ENCODE measurements at places on chromosomes 16 and 17. TPM values are rescaled to one million over a fixed set of nuclear protein-coding genes. Genes with fewer than 3 reads are reported as not detected.

DNA sequence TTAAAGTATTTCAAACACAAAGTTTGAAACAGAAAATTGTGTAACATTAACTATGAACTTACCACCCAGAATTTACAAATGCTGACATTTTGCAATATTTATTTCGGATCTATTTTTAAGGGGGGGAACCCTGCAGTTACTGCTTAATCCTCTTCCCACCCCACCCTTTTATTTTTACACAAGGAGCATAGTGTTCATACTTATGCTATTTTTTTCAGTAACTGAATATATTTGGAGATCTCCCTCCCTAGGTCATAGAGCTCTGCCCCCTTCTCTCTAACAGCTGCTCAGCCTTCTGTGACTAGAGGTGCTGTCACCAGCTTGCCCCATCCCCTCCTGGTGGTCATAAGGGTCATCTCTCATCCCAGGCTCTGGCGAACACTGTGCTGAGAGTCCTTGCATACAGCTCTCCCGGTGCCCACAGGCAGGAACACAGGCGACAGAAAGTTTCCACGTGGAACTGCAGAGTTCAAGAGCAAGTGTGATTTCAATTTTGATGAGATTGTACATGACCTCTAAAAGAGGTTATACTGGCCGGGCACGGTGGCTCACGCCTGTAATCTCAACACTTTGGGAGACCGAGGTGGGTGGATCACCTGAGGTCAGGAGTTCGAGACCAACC is 44.2 kb downstream of the SNX20 start:
- no peak for DNase-seq

DNA sequence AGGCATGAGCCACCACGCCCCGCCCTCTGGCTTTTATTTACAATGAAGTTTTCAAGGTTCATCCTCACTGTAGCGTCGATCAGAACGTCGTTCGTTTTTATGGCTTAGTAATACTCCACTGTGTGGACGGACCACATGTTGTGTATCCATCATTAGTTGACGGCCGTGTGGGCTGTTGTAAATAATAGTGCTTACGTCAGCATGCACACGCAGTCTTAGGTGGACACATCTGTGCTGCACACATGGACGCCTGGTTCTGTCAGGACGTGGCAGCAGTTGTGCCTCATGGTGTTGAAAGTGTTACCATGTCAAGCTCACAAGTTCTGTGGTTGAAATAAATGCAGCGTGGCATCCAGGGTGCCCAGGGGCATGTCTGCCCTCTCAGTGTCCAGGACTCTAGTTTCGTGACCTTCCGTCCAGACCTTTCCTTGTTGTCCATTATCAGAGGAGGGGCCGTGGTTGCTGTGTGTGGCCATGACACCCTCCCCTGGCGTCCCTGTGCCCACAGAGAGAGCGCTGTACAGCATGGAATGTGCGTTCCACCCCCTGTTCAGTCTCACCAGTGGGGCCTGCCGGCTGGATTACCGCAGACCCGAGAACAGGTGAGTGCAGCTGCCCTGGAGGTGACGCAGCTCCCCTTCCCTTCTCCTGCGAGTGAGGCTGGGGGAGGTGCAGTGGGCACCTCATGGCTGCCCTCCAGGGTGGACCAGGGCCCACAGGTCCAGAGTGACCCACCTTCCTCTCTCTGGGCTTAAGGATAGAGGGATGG is 22.3 kb downstream of the TCF25 start:
- no peak for DNase-seq

SDK2 gene
- 0.54 TPM for polyA plus RNA-seq

LGALS9 gene
- 9.3 TPM for polyA plus RNA-seq

CES3 gene
- polyA plus RNA-seq: not detected

NUDT16L1 gene
- polyA plus RNA-seq: 89.2 TPM

CCL7 gene
- polyA plus RNA-seq: not detected

Data from CD8-positive, alpha-beta memory T cell (primary cell).